ENCODE measurements at places on chromosomes 12 and 14.

DNA sequence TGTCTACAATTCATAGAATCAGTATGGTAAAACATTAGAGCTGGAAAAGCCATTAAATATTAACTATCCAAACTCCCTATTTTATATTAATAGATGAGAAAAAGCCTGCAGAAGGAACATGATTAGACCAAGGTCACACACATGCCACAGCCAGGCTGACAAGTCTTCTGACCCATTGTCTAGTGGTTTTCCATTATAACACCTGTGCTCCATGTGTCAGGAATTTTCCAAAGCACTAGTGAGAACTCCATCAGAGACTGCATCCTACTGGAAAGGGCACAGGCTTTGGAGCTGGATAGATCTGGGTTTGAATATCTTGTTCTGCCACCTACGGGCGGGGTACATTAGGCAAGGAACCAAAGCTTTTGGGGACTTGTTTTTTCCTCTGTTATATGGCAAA is 325.5 kb downstream of the RAD51B start:
- no peak for DNase-seq

DNA sequence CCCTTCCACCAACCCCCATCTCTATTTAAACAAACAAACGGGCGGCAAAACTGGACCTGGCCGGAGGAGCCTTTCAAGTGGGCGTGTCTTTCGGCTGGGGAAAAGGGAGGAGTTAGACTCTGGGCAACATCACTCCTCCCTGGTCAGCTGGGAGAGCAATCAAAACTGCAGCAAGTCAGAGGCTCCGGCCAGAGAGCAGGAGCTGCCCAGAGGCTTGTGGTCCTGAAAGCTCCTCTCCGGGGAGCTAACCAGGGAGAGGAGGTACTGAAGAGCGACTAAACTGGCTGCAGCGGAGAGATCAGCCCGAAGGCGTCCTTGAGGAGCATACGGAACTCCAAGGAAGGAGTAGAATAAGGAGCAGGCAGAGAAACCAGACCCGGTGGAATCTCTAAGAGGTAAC is at the start of gene NEUROD4:
Gene NEUROD4, plus strand, starts transcription at position 191 of the 400 bp plus-strand sequence. CDS start 6,466 bp downstream, outside the sequence.
- no peak for DNase-seq

GRCh38 chr14:54894995-54895394 is 7.6 kb downstream of the GCH1 start:
- no peak for DNase-seq

- no peak for DNase-seq
These were observed 112.3 kb upstream of the DNM1L start for GRCh38 chr12:32566663-32567295.

GRCh38 chr12:131943876-131944275 is 5.9 kb upstream of the EP400 start:
- no peak for DNase-seq

DNA sequence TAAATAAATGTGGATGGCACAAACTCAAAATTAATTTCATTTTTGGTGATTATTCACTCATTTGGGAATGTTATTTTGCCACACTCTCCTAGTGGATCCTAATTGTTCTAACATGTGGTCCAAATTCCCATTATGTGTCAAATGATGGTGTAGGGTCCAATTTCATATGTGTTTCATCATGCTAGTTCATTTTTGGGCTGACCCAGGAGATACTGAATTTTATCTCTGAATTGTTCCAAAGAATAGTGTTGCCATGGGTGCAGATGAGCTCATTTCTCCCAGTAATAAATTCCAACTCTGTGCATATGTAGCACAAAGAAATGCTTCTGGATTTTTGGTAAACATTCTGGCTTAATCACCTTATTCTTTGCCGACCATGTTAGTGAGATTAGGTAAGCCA is 23.5 kb upstream of the SEL1L start:
- no peak for DNase-seq

- no peak for DNase-seq
These were observed 45.1 kb upstream of the HMGA2 start for GRCh38 chr12:65779091-65779642.

DNA sequence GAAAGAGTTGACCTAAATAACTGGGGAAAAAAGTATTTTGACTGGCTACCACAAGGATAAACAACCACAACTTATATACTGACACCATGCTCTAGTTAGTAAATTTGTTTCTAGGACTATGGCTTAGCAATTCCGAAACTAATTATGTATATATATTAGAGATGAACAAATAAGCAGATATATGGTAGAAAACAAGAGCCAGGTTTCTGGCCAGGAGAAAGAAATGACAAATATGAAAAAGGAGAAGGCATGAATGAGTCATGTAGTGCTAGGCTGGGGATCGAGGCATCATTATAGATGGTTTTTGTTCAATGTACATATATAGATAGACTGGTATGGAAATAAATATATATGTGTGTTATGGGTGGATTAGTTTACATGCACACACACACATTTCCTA is 5.5 kb upstream of the LRRC74A start:
- no peak for DNase-seq

- DNase-seq, result no peak
These were observed 2.4 kb downstream of the ATF7 start for GRCh38 chr12:53623548-53624385.

- no peak for DNase-seq
These were observed 25.9 kb downstream of the SSH1 start for GRCh38 chr12:108831309-108831991.

Measured in nucleus accumbens (tissue), 56 donors.